Uterine smooth muscle cell (primary cell): ENCODE measurements at places on chromosomes 6 and 20. TPM values are rescaled to one million over a fixed set of nuclear protein-coding genes. Genes with fewer than 3 reads are reported as not detected.

Gene COL12A1
- 526 and 765 TPM in 2 replicates for total RNA-seq

Gene MAD2L1BP
- 21.0 and 37.7 TPM in 2 replicates for total RNA-seq

Gene APOM
- total RNA-seq = 0.89 and 1.2 TPM in 2 replicates

Gene COL9A1
- total RNA-seq = not detected in 2 replicates
